Stimulated activated CD8-positive, alpha-beta memory T cell treated with anti-CD3 and anti-CD28 coated beads, Interleukin-15, amount 100 ng/mL, for 4 hours (primary cell): ENCODE measurements at places on chromosomes 5 and 9.

DNA sequence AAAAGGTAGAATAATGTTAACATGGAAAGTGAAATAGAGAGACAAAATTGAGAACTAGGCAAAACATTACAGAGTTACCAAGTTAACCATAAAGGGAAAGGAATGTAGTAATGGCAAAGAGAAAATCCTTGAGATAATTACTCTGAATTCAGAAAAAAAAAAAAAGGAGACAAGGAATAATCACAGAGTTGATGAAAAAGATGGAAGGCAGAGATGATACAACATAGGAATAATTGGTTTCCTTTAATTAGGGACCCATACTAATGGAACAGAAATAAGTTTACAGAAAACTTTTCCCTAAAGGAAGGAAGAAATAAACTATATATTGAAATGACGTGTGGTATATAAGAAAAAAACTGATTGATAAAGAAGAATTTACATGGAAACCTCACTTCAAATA, 254.1 kb upstream of the FBXL7 start:
- DNase-seq: no peak

DNA sequence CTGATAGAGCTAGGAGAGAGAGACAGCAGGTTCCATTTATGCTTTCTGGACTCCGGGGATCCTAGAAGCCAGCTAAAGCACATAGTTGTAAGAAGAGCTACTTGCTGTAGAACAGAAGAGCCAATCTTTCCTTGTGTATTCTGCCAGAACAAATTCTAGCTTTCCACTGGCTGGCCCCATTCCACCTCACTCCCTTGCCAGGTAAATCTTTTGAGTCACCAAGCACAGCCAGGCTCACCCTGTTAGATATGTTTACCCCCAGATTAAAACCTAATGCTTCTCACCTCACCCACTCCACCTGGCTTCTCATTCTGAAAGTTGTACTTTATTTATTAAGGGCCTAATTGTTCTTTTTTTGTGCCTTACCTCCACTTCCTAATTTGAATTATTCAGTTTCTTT, 48.9 kb upstream of the CHD1 start:
- no peak for DNase-seq

DNA sequence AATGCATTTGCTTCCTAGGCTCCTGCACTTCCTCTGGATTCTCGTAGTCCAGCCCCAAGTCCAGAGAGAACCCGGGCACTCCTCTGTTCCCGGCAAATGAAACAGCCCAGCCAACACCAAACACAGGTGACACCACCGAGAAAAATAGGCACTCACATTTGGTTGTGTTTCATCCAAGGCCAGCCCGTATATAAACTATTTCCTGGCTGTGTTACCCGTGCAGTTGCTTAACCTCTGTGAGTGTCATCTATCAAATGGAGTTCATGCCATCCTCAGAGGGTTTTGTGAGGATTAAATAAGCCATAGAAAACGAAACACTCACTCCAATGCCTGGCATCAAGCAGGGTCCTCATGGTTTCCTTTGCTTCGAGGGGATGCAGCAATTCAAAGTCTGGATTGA, 115.2 kb downstream of the BOD1 start:
- DNase-seq: no peak

- DNase-seq: no peak
Observed at GRCh38 chr9:90880669-90881068, 79.0 kb downstream of the SYK start.

GRCh38 chr5:35478856-35479682, 138.6 kb upstream of the SPEF2 start:
- DNase-seq: no peak

DNA sequence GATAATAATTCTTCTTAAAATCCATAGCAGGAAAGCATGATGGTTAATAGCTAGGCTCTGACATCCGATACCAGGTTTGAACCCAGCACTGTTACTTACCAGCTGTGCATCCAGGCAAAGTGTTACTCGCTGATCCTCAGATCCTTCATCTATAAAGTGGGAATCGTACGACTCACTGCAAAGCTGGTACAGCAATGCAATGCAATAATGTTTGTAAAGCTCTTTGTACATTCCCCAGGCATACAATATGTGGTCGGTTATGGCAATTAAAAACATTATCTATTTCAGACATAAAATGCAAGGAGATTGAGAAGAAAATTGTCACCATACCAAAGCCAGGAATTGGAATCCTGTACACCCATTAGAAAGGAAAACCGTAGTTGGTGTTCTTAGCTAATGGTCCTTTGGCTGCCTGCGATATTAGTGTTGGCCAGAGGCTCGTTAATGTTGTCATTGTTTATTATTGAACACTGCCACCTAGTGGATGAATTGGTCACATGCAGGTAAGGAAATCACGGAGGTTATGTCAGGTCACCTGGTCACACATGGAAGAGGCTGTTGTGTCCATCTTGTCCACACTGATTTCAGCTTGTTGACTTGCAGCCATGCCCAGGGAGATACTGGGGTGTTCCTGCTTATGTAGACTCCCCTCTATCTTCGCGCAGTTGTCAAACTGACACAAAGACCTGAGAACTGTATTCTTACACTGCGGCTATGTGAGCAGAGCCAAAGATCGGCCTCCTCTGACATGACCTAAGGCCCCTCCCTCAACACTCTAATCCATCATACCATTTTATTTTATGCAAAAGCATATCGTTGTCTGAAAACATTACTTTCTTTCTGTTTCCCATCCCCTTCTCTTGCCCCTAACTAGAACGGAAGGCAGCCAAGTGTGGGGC, 87.5 kb upstream of the PPP2R2B start:
- DNase-seq: no peak

GRCh38 chr5:170743876-170744212, 39.7 kb upstream of the GABRP start:
- DNase-seq: no peak

DNA sequence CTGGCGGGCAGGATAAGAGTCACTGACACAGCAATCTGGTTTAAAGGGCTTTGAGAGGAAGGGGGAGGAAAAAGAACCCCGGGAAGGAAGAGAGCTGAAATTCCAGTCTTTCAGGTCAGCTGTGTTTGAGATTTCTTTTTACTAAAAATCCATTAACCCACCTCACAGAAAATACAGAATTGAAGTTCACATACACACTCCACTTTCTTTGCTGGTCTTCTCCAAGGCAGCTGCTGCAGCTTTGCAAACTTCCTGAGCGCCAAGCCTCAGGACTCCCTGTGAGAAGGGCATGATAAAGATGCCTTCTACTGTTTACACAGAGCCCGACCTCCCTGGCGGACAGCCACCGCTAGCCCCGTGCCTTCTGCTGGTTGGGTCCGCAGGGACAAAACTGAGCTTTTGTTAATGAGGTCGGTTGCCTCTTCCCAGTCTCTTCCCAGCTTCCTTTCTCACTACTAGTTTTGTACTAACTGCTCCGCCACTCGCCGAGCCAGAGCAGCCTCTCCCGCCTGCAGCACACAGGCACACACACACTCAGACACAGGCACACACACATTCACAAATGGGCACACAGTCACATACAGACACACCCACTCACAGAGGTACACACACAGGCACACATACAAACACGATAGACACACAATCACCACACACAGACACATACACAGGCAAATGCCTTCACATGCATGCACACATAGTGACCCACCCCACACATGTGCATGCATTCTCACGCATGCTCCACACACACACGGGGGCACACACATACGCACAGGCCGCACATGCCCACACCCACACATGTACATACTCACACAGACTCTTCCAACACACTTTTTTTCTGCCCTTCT, at the start of gene FREM1:
TSS of gene FREM1 (minus strand) at position 468 of the 845 bp plus-strand sequence. CDS start 41,451 bp downstream, outside the sequence.
- no peak for DNase-seq

GRCh38 chr5:77230727-77231470, 20.4 kb downstream of the PDE8B start:
- DNase-seq: no peak

DNA sequence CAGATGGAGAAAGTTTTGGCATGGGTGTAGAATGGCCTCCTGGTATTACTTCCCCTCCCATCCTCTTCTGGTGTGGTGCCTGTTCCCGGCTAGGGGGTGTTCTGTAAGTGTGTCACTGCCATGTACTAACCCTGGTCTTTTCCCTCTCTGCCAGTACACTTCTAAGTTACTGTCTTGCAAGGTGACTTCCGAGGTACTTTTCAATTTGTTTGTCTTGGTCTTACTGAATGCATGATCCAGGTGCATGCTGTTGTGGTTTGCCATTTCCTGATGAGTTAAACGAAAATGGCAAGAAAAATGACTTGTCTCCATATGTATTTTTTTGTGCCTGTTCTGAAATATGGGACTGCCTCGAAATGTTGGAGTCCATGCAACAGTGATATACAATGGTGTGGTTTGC, 46.0 kb downstream of the C9orf152 start:
- DNase-seq: no peak

DNA sequence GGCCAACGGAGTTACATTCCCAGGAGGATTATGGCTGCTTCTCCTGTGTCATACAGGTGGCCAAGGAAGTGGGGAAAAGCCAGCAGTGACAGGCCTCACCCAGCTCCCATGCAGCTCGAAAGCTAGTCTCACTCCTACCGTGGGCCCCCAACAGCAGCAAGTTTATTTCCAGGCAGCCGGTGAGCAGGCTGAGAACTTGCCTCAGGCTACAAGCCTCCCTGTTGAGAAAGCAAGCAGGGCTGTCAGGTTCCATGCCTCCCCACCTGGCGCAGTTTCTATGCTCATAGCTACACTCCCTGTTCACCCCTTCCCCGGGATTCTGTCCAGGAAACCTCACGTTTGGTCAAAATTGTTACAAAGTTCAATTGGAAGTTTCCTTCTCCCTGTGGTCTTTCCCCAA, 27.5 kb upstream of the DNAH5 start:
- DNase-seq: no peak

DNA sequence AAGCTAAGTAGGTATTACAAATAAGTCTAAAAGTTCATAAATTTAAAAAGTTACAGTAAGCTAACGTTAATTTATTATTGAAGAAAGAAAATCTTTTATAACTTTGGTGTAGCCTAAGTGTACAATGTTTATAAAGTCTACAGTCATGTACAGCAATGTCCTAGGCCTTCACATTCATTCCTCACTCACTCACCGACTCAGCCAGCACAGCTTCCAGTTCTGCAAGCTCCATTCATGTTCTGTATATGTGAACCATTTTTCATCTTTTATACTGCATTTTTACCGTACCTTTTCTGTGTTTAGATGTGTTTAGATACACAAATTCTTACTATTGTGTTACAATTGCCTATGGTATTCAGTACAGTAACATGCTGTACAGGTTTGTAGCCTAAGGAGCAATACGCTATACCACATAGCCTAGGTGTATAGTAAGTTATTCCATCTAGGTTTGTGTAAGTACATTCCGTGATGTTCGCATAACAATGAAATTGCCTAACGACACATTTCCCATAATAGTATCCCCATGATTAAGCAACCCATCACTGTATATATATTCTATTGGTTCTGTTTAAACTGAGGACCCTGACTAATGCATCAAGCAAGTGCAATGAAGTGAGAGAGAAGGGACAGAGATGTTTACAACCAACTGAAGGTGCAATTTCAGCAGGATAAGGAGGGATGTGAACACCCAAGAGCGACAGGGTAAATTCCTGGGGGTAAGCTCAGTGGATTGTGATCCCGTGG, 88.9 kb upstream of the TRIO start:
- DNase-seq: no peak
